HCEC 1CT (cell line): ENCODE measurements at places on chromosomes 6 and 20.

DNA sequence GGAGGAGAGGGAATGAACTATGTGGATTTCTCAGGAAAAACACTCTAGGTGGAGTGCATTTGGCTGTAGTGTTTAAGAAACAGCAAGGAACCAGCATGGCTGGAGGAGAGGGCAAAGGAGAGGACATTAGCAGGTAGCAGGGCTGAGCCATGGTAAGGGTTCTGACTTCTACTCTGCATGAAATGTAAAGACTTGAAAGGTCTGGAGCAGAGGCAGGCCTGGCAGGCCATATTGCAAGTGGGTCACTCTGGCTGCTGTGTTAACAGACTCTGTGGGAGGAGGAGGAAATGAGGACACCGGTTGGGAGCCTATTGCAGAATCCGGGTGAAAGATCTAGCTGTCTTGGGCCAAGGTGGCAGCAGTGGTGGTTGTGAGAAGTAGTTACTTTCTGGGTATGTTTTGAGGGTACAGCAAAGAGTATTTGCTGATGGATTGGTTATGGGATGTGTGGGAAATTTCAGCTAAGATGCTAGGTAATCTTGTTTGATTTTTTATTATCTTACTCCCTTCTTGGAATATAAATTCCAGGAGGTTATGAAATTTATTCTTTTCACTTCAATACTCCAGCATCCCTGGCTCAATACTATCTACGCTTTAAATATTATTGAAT is 115.9 kb upstream of the BCLAF1 start:
- no peak for DNase-seq

- no peak for DNase-seq
These were observed 16.6 kb downstream of the SLC2A12 start for GRCh38 chr6:134035823-134036296.

DNA sequence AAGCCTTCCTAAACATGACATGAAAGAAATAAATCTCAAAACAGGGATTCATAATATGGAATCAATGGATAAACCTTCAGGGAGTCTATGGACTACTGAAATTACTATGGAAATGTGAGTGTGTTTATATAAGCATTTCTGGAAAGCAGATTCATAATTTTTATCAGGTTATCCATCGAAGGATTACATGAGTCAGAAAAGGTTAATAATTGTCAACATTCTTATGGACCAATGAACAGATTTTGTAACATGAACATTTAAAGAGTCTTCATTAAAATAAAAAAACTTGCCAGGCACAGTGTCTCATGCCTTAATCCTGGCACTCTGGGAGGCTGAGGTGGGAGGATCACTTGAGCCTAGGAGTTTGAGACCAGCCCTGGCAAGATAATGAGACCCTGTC is 84.8 kb downstream of the AHI1 start:
- DNase-seq = no peak

GRCh38 chr6:109808837-109809236 is 117.7 kb downstream of the FIG4 start:
- DNase-seq = no peak

- no peak for DNase-seq
These were observed 833.0 kb downstream of the EPHA7 start for GRCh38 chr6:92586236-92586977.

GRCh38 chr20:53126185-53126584 is 154.0 kb downstream of the TSHZ2 start:
- no peak for DNase-seq

DNA sequence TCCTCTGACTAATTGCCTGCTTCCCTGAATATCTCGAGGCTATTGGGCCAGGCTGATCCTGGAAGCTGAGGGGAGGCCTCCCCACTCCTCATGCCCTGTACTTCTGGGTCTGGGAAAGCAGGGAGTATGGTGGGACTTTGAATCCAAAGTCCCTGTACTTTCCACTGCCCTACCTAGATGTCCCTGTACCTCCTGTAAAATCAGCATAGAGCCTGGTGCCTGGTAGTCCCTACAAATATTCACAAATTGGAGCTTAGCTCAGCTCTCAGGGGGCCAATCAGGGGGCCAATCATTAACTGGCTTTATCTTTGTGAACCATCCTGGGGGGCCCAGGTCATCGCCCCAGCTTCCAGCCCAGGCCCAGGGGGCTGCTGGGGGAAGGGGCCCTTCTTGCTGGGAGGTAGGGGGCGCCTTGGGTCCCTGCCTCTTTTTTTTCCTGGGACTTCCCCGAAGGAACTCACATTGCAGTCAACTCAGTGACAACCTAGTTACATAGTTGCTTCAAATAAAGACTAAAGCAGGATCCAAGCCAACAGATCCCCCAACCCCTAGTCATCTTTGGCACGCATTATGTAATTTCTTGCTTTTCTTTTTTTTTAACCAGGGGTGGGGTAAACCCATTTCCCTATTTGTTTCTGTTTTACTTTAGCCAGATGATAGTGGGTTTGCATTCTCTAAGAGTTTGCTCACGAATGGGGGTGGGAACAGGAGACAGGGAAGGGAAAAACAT is 6.9 kb upstream of the VEGFA start:
- no peak for DNase-seq

DNA sequence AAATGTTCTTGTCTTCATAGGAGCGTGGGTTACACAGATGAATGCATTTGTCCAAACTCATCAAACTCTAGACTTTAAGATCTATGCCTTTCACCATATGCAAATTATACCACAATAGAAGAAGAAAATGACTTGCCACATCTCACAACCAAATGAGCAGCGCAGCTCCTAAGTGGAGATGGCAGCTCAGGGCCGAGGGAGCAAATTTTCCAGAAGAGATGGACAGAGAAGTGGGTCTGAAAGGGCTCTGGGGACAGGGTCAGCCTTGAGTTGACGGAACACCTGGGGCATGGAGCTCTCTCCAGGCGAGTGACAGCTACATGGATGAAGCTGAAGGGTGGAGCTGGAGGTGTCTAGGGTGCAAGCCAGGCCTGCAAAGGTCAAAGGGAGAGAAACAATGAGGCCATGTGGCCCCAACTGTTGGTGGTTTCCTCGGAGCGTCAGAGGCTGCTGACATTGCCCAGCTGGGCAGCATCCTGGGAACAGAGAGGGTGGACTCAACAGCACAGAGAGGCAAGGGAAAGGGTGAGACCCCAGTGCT is 228.3 kb downstream of the NRN1 start:
- DNase-seq = no peak

GRCh38 chr6:163744256-163744925 is 329.9 kb downstream of the QKI start:
- DNase-seq = no peak

- no peak for DNase-seq
These were observed 19.9 kb upstream of the BPIFA2 start for GRCh38 chr20:33148040-33148439.

DNA sequence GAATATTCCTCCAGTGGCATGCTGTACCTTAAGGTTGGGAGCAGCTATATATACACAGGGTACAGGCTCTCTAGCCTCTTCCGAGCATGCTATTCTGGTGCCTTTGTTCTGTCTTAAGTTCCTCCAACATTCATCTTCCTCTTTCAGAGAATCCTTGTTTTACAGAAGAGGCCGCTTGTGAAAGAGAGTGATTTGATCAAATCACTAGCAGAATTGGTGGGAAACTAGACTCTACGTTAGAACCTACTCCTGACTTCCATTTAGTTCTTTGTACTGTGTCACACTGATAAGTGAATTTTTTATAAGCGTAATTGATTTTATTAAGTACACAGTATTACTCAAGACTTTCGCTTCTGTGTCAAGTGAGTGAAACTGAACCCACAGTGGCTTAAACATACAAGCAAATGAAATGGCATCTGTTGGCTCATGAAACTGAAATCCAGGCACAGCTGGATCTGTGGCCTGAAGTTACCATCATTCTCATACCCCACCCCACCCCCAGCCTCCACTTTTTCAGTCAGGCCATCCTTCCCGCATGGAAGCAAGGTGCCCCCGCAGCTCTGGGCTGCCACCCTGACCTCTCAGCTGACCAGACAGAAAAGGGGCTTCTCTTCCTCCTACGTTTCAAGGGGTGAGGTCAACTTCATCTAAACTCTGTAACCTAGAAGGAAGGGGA is 102.3 kb downstream of the RPP40 start:
- no peak for DNase-seq

GRCh38 chr6:137277971-137278637 is 58.9 kb upstream of the IFNGR1 start:
- DNase-seq = peak; percentile 80
